ENCODE measurements at places on chromosomes 5 and 9.

DNA sequence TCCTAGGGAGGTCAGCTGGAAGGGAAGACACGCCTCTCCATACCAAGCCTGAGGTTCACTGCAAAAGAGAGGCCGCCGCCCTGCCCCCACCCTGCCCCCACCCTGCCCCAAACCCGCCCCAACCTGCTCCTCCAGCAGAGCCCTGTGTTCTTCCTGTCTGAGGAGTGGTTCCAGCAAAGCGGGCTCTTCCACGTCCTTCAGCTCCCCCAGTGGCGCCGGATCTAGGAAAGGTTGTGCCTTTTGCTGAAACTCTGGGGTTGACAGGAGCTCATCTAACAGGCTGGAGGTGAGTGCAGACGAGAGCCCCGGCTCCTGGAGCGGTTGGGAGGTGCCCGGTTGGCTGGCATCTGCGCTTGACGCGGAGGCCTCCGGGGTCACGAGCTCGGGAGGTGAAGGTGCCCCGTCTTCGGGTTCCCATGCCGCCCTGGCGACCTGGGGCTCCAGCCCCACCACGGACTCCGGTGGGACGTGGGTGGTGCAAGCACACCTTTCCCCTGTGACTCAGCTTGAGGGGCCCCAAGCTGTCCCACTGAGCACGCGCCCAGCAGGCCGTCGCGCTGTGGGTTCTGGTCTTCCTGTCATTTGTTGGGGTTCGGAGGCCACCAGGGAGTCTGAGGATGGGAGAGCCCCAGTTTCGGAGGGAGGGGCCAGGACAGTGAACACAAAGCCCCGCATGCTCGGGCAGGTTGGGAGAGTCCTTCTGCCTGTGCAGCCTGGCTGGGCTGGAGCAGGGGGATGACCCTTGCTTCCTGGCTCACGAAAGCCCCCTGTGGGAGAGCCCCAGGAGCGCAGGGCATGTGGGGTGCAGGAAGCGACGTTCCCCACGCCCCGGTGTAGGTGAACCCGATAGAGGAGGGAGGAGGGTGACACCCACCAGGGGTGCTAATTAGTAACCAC lies 1467.1 kb downstream of the FOXD4L5 start:
- DNase-seq: peak; percentile 62

DNA sequence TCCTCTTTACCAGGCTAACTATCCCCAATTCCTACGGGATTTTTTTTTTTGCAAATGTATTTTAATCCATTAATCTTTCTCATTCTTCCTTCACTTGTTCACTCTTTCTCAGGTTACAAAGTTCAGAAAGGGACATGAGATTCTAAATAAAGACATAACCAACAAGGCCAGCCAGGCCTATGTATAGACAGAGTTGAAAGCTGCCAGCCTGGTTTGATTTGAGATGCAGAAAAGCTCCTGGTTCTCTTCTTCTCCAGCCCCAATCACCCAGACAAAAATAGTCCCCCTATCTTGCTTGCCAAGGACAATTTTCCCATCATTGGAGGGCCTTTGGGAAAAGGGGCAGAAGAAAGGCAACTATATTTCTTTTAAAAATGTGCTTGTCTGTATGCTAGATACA lies 398.8 kb downstream of the NFIB start:
- DNase-seq: no peak

- no peak for DNase-seq
These were observed 60.8 kb downstream of the MARCHF3 start for GRCh38 chr5:126969548-126969947.

DNA sequence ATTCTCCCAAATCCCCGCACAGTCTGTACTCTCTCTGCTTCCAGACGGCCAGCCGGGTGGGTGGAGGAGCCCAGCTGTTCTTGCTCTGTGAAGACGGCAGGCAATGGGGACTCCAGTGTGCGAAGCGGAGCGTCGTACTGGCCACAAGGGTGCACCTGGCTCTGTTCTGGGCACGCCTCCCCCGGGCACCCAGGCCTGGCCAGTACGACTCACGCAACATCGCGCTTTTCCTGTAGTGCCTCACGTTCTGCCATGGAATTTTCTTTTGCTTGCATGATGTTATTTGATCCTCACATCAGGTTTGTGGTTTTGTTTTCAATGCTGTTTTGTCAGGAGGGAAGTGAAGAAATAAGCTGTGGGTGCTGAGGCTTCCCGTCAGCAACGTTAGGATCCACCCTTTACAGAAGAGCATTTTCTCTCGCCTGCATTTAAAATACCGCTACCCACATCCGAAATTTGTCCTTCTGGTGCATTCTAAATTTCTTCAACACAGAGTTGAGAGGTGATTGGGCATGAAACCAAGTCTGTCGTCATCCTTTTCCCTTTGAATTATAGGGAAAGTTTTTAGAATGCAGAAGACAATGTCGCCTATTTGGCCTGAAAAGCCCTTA lies 311.7 kb downstream of the TRIM36 start:
- DNase-seq: no peak

- no peak for DNase-seq
These were observed 23.0 kb upstream of the KIF2A start for GRCh38 chr5:62283005-62283404.

DNA sequence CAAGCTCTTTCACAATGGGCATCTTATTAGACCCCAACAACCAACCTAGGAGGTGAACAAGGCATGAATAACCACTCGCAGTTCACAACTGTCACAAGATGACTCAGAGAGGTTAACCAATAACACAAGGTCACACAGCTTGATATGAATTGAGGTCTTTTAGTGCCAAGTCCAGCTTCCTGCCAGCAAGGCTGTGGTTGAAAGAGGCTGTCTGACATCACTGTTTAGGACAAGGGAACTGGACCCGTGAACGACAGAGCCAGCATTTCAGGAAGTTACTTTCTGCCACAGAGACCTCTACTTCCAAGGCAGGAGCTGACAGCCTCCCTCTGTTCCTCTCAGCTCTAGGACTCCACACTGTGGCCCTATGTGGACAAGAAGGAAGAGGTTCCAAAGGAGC lies 53.4 kb upstream of the ALDH1B1 start:
- DNase-seq: no peak

DNA sequence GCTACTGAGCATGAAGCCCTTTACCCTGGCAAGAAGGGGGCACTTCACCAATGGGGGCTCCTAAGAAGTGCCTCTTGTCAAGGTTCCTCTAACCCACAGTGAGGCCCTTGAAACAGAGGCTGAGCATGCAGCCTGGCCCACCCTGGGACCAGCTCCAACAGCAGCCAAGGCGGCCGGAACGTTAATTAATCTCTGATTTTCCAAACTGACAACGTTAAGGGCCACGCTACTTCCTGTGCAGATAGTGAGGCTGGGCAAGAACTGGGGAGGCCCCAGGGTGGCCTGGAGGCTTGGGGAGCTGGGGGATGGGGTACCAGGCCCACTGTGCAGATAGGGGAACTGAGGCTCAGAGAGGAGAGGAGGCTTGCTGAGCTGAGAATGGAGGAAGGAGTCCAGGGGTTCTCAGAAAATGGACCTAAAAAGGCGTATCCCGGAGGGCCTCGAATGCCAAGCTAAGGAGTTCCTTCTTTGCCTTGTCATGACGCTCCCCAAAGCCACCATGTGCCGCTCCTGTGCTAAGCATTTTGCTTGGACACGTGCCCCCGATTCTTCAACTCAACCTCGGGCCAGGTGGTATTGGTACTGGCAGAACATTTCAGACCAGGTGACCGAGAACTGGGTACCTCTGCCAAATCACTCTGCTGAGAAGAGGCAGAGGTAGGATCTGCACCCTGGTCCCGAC lies 72.0 kb upstream of the STXBP1 start:
- DNase-seq: no peak

DNA sequence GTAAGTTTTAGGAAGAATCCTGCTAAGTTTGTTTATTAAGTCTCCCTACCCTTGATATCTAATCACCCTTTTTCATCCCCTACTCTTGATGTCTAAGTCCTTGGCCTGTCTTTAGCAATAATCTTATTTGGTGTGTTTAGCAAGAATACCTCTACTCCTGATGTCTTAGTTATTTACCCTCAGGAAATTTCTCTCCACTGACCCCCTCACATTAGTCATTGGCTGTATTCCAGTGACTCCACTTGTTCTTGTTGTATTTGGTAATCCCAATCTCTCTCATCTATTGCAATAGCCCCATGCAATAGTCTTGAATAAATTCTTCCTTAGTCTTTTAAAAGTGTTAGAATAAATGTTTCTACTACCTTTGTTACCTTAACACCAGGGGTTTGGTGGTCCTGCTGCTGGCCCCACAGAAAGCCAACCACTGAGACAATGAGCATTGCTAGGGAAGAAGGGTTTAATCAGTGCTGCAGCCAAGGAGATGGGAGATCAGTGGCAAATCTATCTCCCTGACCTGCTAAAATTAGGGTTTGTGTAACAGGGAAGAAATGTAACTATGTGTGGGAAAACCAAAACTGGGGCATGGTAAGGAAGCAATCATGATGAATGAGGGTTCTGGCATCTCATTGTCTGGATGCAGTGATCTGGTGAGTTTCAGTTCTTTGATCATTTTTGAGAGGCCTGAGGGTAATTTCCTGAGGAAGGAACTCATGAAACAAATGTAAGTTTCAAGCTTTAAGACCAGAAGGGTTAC lies 236.4 kb upstream of the DAB2 start:
- no peak for DNase-seq

DNA sequence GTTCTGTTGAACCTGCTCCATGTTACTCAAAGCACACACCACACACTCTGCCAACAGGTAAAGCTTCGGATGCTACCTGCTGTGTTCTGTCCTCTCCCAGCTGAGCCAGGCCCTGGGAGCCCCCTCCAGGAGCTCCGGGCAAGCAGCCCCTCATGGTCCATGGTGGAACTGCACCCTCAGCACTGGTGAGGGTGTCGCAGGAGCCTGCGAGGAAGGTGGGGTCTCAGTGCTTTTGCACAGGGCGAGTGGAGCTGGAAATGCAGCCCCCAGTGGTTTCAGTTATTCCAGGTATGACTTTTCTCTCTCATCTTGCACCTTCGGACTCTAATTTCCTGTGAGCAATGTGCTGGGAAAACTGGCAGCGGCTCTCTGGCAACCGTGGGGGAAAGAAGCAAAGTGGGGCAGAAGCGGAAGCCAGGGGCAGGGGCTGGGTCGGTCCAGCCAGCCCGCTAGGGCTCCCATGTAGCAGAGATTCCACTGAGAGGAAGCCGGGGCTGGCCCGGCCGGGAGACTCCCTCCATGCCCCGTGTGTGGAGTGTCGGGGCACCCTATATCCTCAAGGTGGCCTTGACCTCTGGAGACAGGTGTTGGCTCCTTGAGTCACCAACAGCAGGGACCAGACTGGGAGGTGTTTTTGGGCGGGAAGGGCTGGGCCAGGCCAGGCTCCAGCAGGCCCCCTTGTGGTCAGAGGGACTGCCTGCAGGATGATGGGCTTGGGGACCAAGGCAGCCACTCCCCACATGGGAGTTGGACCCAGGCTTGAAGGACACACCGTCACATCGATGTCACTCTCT lies 75.6 kb upstream of the PRSS3 start:
- DNase-seq: peak; percentile 46

DNA sequence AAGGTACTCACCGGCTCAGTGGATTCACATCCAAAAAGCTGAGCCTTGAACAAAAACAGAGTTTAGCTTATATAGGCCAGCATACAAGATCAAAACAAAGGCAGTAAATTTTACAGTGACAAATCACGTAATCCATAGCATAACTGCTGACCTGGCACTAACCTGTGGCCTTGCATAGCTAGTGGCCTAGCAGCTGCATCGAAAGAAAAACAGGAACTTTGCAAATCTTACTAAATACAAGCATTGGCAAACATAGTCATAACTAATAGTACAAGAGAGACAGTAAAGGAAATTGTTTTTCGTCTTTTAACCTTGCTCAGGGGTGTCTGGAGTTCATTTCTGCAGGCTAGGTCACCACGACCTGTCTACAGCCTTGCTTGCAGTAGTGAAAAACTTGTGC lies 4.8 kb downstream of the HSDL2 start:
- no peak for DNase-seq

DNA sequence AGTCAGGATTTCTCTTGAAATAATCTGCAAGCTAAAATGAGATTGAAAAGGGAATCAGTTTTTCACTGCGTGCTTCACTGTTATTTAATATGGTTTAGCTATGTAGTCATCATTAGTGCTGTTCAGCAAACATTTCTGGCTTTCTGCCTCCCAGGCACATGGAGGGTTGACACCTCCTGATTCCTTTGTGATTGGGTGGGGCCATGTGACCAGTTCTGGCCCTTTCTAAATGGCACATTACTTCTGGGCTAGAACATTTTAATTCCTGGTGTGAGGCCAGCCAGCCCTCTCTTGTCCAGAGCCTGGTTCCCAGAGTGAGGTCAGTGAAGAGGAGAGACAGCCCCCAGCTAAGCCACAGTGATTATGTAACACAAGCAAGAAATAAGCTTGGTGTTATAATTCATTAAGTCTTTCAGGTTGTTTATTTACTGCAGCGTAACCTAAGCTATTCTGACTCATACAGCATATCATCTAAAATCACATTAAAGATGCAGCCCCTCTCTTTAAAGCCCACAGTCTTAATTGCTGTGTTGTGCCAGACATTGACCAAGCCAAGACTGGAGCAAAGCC lies 17.4 kb upstream of the ARSI start:
- no peak for DNase-seq

GRCh38 chr9:447230-448025 lies 232.8 kb downstream of the DOCK8 start:
- DNase-seq: no peak

GRCh38 chr9:75228893-75229292 lies 140.6 kb downstream of the OSTF1 start:
- DNase-seq: no peak

DNA sequence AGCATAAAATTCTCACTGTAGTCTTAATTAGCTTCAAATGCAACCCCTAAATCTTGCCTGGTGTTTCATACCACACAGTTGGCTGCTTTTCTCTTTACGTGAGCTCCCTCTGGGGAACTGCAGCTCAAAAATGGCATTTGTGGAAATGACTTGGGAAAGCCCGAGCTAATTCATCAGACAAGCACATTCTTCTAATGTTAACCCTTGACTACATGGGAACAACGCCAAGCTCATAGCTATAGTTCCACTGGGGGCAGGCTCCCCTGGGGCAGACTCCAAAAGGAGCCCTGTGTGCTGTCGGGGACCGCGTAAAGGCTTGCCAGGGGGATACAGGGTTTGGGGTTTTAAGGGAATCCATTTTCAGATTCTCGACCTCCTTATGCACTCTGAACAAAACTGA lies 301.4 kb upstream of the DAP start:
- no peak for DNase-seq

DNA sequence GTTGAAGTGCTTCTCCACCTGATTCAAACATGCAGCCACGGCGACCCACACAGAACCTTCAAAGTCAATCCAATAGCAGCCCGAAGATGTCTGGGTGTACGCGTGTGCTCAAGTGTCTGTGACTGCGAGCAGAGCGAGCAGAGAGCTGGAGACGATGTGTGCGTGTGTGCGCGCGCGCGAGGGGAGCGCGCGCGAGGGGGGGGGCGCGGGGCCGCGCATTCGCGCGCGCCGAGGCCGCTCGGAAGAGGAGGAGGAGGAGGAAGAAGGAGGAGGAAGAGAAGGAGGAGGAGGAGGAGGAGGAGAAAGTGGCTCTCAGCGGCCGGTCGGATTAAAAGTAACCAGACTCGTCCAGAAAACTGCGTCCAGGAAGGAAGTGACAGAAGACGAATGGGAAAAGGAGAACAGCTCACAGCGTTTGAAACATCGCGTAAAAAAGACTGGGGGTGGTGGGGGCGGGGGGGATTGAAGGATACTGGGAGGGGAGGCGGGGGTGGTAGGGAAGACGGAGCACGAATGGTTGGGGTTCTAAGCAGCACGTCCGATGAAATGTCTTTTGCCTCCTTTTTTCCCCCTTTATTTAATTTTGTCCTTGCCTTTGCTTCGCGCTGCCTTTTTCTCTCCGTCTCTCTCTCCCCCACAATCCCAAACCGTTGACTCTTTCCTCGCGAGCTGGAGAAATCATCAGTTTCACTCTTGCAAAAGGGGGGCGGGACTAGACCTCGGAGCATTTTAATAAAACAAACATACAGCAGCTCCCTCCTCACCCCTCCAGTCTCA lies at the start of gene MEF2C:
Gene MEF2C, minus strand, starts transcription at position 126 of the 777 bp plus-strand sequence. CDS start 59,396 bp downstream, outside the sequence.
- DNase-seq: peak; percentile 16
